GOT3 (cell line): ENCODE measurements at places on chromosomes 3 and 15.

- DNase-seq = no peak
These were observed 31.8 kb upstream of the SMAD3 start for GRCh38 chr15:67033571-67034044.

DNA sequence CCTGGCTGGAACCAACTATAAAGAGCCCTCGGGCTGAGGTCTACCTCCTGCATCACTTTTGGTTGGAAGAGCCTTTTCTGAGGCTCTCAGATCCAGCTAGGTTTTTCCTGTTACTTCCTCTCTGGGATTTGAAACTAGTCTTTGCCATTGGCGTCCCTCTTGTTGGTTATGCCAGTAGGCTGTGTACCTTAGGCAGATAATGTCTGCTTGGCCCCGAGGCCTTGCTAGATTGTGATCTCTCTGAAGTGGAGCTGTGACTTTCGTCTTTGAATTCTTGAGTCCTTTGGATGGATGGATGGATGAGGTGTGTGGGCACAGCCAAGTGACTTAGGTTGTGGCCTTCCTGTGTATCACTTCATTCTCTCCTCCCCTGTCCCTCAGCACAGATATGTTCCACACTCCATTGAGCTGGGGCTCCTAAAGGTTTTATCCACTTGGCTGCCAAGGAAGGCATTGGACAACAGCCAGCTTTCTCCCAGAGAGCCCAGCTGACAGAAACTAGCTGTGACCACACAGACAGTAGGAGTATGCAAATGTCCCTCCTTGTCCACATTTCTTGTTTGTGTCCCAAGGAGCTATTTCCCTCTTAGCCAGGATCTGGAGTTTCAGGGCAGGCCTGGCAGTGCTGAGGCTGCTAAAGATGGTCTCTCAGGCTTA, 7.9 kb upstream of the DNAJC17 start:
- DNase-seq = no peak

- no peak for DNase-seq
These were observed 20.1 kb downstream of the FAM43A start for GRCh38 chr3:194705761-194706160.

DNA sequence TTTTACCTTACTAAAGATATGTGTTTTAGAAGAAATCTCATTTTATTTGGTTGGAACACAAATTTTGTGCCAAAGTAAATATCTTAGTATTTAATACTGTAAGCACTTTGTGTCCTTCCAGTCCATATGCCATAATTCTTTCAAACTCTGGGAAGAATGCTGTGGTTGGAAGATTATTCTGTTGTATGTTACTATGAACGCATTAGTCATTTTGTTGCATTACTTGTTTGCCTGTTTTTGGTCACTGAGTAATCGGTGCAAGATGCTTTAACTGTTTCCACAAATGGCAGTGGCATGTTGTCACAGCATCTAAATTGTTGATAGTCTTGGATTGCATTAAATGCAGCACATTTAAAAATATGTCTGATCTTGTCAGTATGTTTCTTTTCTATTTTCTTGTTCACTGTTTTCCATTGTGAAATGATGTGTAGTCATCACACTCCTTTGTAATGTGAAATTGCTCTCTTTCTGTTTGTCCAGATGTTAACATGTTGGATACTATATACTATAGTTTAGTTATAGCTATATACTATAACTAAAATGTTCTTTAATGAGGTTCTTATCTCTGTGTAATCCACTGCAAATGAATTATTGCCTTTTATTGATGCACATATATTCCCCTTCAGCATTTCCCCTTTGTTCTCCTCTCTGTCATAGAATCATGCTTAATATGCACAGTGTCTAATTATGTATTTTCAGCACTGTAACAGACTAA, 89.9 kb upstream of the FLNB start:
- DNase-seq = no peak

- DNase-seq = no peak
These were observed 73.5 kb downstream of the LRIG1 start for GRCh38 chr3:66427352-66427751.

DNA sequence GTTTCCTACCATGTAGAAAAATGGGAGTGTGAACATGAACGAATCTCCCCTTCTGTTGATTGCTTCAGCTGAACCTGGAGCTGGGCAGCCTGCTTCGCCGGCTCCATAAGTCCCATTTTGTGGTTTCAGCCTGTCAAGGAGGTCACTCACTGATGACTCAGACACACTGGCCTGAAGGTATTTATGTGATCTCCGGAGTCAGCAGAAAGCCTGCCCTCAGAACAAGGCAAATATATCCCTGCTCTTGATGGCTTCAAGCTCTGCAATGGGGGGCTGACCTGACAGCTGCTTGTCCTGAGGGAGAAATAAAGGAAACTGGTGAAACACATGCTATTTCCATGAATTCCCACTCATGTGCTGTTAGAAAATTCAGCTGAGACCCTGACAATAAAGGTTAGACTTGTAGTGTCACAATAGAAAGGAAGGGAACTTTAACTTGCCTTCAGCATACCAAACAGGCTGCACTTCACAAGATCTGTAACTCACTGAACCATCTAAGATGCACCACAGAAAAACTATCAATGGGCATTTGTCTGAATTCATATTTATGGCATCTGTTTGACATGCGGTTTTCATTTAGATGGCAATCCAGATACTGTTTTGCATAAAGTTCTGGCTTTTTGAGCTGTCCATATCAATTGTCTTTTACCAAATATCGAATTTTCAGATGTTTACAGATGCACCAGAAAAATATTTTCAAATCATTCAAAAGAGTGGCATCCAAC, 282.0 kb upstream of the VEPH1 start:
- peak; percentile 37 for DNase-seq

DNA sequence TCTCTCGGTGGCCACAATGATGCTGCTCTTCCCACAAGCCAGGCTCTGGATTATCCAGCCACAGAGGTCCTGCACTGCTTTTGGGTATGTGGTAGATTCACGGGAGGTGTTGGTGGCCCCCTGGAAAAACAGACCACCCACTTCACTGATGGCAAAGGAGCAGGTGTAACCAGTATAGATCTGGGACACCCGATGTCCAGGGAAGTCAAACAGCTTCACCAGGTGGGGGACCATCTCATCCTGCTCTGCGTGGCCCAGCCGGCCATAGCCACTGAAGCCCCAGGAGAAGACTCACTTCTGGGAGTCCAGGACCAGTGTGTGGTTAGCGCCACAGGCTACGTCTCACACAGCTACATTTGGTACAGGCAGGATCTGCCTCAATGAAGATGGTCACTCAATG, 62.6 kb downstream of the CHCHD6 start:
- no peak for DNase-seq

- DNase-seq = no peak
These were observed 133.5 kb upstream of the STT3B start for GRCh38 chr3:31399271-31399670.

DNA sequence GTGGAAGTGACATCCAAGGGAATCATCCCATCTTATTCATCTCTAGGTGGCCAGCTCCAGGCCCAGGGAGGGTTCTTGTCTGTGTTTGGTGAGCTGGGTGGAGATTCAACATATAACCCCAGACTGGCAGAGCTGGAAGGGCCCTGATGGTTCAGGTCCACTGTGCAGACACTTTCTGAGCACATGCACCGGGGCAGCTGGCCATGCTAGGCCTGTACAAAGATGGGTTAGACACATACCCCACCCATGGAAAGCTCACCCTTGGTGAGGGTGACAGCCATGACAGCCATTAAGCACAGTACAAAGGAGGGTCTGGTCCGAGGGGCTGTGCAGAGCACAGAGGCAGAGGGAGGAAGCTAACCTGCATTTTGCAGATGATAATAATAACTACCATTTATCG, 100.4 kb downstream of the CORO2B start:
- no peak for DNase-seq

GRCh38 chr3:87798567-87798947, 260.2 kb downstream of the CGGBP1 start:
- DNase-seq = no peak

GRCh38 chr3:69235882-69236281, 113.5 kb upstream of the LMOD3 start:
- no peak for DNase-seq

GRCh38 chr15:81155375-81156218, 21.5 kb downstream of the CFAP161 start:
- no peak for DNase-seq

DNA sequence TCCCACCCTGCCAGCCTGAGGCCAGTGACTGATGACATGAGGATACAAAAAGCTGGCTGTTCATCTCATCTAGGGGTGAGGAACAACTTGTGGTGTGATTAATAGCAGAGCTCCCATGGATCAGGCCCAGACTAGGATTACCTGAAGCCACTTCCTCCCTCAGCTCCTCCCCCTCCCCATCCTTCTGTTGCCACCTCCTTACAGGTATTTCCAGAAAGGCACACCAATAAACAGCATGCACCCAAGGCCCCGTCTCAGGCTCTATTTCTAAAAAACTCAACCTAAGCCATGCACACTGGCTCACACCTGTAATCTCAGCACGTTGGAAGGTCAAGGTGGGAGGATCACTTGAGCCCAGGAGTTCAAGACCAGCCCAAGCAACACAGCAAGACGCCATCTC, 54.1 kb downstream of the SRGAP3 start:
- DNase-seq = no peak

GRCh38 chr15:68414206-68414555, 17.8 kb downstream of the ITGA11 start:
- no peak for DNase-seq
